Globus pallidus (tissue), 1 donor: ENCODE measurements at places on chromosomes 1 and 21.

- DNase-seq, result no peak
Observed at GRCh38 chr1:50610563-50610962, 187.3 kb upstream of the DMRTA2 start.

DNA sequence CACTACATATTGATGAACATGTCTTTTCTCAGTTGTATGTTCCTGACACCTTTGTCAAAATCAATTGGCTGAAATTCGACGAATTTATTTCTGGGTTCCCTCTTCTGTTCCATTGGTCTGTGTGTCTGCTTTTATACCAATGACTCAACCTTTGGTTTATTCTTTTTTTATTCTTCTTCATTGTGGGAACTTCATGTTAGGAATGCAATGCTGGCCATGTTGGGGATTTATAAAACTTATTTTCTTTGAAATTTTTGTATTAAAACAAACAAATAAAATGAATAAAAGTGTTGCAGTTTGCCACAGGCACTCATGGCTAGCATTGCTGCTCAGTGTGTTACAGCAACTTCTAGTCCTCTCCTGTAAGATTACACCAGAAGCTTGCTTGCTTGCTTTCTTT is 287.8 kb downstream of the DUSP10 start:
- DNase-seq, result no peak

- DNase-seq, result no peak
Observed at GRCh38 chr1:89721351-89721750, 88.4 kb downstream of the LRRC8C start.

- no peak for DNase-seq
Observed at GRCh38 chr1:28535180-28535579, 17.7 kb upstream of the TRNAU1AP start.

GRCh38 chr21:43961382-43961909 is 50.7 kb upstream of the TRAPPC10 start:
- DNase-seq, result no peak

- DNase-seq, result no peak
Observed at GRCh38 chr21:42363312-42363711, 3.0 kb downstream of the TFF1 start.

GRCh38 chr1:42747125-42747524 is 7.1 kb upstream of the CLDN19 start:
- no peak for DNase-seq

- no peak for DNase-seq
Observed at GRCh38 chr21:41228006-41228370, 60.0 kb downstream of the BACE2 start.

GRCh38 chr1:162678439-162678838 is 46.2 kb downstream of the DDR2 start:
- no peak for DNase-seq

DNA sequence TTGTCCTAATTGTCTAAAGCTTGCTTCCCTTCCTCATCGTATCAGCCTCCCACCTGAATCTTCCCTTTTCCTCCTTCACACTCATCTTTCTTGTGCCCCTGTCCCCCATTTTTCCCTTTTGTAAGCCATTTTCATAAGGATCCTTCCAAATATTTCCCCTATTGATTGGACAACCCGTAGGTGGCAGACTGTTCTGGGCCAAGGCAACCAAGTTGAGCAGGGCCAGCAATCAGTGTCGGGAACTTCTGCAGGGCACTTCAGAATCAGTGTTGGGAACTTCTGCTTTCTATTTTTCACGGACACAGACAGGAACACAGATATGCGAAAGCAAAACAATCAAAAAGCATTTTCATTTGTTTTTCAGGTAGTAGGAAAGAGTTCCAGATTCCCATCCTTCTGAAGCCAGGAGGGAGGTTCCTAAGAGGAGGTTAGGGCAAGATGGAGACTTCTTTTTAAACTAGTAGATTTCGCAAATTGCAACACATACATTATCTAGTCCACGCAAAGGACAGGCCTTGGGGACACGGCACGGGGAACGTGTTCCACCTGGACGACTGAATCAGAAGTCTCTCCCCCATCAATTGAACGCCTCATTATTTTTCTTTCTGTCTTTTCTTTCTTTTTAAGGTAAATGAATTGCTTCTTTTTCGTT is 691 bp upstream of the MPZL1 start:
- DNase-seq, result peak; percentile 73
